ENCODE measurements at places on chromosomes 13 and 19.

- no peak for DNase-seq
Observed at GRCh38 chr13:59318320-59318930, 845.3 kb downstream of the DIAPH3 start.

DNA sequence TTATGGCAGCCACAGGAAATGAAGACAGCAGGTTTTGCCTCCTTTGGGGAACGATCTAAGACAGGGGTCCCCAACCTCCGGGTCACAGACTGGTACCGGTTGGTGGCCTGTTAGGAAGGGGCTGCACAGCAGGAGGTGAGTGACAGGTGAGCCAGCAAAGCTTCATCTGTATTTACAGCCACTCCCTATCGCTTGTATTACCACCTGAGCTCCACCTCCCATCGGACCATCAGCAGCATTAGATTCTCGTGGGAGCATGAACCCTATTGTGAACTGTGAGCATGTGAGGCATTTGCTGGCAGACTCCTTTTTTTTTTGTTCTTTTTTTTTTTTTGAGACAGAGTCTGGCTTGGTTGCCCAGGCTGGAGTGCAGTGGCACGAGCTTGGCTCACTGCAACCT lies 22.2 kb downstream of the F2RL3 start:
- no peak for DNase-seq

- DNase-seq = no peak
Observed at GRCh38 chr19:47406711-47407416, 12.5 kb downstream of the MEIS3 start.

GRCh38 chr13:39483326-39483725 lies 119.7 kb downstream of the LHFPL6 start:
- DNase-seq = no peak

DNA sequence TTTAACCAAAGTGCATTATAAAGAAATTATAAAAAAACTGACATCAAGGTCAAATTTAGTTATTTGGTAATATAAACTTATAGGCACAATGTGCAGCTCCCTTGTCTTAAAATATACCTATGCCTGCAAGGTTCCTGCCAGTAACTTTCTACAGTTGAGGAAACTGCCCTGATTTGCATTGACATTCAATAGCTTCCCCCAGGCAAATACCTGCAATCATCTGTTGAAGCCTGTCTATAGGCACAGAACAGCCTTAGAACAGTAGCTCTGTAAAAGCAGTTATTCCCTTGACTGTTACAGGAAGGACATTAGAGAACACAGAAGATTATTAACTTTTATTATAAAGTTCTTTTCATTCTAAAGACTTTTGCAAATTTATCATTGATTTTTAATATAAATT lies 1239.5 kb downstream of the PCDH9 start:
- DNase-seq = no peak

DNA sequence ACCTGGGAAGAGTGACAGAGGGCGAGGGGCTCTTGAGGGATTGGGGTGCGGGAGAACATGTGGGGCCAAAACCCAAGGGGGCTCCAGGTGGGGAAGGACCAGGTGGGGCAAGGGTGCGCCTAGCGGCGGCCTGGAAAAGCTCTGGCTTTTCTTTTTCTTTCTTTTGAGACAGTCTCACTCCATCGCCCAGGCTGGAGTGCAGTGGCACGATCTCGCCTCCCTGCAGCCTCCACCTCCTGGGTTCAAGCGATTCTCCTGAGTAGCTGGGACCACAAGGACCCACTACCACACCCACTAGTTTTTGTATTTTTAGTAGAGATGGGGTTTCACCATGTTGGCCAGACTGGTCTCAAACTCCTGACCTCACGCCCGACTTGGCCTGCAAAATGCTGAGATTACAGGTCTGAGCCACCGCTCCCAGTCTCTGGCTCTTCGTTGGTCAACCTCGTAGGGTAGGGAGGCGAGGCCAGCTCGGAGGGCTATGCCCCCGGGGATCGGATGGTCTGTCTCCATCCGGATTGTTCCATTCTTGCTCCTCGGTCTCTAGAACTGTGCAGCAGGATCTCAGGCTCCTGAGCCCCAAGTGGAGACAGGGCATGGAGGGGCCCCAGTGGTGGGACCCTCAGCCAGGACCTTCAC lies 3.7 kb downstream of the GADD45B start:
- DNase-seq = no peak

DNA sequence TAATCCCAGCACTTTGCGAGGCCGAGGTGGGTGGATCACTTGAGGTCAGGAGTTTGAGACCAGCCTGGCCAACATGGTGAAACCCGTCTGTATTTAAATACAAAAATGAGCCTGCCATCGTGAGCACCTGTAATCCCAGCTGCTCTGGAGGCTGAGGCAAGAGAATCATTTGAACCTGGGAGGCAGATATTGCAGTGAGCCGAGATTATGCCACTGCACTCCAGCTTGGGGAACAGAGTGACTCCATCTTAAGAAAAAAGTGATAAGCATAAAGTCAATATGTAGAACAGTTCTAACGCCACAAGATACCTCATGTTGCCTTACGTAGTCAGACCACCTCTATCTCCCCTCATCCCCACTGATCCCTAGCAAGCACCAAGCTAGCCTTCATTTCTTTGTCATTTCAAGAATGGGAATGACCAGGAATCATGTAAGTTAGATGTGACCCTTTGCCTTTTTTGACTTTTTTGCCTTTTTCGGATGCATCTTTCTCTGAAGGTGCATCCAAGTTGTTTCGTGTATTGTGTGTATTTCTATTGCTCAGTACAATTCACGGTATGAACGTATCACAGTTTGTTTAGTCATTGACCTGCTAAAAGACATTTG lies 6.4 kb downstream of the RPL21 start:
- DNase-seq = no peak

GRCh38 chr19:2365201-2365970 lies 5.3 kb downstream of the TMPRSS9 start:
- no peak for DNase-seq

DNA sequence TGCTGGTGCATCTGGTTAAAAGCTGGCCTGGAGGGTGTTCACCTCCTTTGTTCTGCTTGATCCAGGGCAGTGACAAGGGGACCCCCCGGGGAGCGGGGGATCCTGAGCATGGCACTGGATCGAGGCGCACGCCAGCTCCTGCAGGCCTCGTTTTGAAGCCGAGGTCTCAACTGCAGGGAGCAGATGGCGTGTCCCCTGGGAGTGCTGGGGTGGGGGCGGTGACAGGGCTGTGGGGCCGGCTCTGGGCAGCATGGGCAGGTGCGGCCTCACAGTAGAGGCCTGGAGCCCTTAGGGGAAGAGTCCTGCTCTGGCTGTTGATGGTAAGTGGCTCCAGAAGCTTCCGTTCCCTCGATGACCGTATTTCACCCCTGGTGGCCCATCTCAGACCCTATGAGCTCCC lies 51.8 kb downstream of the CRTC1 start:
- DNase-seq = no peak

DNA sequence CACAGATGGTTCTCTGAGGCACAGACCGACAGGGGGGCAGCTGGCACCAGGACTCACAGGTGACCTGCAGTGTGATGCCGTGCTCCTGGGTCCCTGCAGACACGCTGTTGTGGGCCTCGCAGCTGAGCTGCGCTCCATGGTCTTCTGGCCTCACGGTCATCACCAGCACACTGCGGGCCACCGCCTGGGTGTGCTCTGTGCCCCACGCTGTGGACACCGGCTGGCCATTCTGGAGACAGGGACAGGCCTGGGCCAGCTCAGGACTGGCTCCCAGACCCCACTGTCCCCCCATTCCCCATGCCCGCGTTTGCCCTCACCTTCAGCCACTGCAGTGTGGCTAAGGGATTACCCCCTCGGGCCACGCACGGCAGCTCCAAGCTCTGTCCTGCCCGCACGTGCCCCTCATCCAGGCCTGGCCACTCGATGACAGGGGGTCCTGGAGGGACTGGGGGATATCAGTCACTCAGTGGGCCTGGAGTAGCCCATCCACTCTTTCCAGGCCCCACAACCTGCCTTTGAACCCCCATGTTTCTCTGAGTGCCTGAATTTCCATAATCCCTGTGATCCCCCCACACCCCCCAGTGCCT lies 3.3 kb downstream of the NPHS1 start:
- no peak for DNase-seq

DNA sequence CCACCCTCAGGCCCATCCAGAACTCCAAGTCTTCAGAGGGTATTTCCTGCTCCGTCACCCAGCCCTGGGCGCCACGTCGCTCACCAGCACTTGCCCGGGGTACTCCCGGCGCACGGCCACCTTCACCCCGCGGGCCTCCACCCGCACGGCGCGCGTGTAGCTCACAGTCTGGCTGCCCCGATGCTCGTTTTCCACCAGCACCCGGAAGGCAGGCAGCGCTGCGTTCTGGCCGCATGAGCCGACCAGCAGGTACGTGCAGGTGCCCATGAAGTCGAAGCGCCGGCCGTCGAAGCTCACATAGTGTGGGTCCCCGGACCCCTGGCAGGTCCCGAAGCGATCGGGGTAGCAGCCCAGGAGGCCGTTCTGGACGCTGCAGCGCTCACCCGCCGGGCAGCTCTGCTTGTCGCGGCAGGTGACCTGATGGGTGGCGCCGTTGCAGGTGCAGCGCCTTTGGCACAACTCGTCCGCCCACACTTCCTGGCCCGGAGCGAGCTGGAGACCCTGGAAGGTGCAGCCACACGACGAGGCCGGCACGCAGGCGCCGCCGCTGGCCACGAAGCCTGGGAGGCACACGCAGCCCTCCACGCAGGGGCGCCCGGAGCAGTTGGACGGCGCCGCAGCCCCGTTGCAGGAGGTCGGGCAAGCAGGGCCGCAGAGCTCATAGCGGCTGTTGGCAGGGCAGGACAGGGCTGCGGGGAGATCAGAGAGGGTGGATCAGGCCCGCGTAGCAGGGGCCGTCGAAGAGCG lies 19.2 kb downstream of the FCGBP start:
- no peak for DNase-seq

DNA sequence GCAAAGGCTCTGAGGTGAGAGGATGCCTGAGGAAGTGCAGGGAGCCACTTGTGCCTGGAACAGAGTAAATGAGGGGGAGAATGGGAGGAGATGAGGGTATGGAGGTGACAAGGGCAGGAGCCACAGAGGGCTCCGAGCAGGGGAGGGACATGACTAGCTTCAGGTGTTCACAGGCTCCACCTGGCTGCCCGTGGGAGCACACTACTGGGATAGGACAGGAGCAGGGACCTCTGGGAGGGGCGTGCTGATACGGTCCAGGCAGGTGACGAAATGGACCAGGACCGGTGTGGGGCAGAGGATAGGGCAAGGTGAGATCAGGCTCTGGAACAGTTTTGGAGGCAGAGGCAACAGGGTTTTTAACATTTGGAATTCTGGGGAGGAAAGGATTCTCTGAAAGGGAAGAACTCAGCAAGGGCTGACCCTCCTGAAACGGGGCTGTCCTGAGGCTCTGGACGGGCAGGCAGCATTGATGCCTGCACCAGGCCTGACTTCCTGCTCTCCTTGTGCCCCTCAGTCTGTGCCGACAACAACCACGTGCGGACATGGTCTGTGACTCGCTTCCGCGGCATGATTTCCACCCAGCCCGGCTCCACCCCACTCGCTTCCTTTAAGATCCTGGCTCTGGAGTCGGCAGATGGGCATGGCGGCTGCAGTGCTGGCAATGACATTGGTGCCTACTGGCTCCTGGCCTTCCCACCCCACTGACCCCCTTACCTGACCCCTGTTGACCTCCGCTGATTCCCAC lies 11.6 kb downstream of the SHKBP1 start:
- no peak for DNase-seq

DNA sequence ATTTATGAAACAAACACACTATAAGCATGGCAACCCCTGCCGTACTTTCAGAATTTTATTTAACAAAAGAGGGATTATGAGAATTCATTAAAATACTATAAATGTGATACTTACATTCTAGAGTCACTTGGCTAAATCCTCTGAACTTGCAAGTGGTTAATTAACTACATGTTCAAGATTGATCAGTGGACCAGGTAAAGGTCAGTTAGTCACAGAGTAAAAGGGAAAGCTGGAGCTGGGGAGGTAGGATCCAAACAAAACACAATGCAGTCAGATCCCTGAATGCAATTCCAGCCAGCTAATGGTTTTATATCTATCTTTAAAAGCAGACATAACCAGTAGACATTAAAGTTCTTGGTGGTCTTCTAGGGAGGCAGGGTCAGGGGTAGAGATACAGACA lies 270.5 kb downstream of the DIAPH3 start:
- peak; percentile 14 for DNase-seq

DNA sequence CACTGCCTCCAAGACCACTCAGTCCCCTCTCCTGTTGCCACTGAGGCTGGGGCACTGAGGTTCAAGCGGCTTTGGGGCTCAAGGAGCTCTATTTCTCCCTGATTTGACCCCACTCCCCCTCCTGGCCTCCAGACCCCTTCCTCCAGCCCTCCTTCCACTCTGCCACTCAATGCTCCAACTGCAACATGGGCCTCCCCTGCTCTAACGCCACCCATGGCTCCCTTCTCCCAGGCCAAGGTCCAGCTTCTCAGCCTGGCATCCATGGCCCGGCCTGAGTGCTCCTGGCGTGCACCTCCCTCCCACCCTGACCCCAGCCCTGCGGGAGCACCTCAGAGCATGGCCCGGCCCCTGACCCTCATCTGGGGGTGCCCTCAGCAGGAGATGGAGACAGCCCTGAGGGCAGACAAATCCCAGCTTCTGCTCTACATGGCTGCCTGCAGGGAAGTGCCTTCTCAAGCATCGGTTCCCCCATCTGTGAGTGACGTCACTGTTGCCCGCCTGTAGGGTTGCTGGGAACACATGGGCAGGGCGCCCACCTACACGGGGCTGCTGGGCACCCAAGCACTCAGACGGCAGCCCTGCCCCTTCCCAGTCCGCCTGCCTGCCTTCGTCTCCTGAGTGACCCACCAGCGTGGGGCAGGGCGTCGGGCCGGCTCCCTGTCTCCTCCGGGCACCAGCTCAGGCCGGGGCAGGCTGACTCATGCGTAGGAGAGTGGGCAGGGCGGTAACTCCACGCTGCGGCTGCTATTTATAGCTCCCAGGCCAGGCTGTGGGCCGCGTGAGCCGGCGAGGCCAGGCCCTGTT lies 1.6 kb upstream of the DIRAS1 start:
- peak; percentile 45 for DNase-seq

Data from kidney epithelial cell (primary cell).